ENCODE measurements at places on chromosomes 7 and 10. TPM values are rescaled to one million over a fixed set of nuclear protein-coding genes. Genes with fewer than 3 reads are reported as not detected.

GRCh38 chr7:150983893-150984368 is 5.8 kb upstream of the KCNH2 start:
- H3K36me3 ChIP-seq: no peaks in the 10 kb centered on the region
- peaks cover 63% of the 10 kb centered on the region for H3K27me3 ChIP-seq

Gene NPY
- not detected for total RNA-seq

Gene NSMCE4A
- 79.1 TPM for total RNA-seq

DNA sequence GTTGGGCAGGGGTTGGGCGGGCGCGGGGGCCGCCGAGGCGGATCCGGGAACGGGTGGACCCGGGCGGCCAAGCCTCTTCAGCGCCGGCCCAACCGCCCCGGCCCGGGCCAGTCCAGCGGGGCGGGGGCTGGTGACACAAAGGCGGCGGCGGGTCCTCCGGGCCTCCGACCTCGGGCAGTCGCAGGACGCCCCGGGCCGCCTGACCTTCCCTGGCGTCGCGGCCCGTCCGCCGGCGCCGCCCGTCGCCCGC is 54.2 kb downstream of the METTL2B start:
- no peaks in the 10 kb centered on the region for H3K27me3 ChIP-seq
- no peak for DNase-seq
- H3K4me1 ChIP-seq: peaks cover 40% of the 10 kb centered on the region
- no peak overlapping the region for H3K4me3 ChIP-seq
- no peak overlapping the region for H3K27ac ChIP-seq

Gene FOXP2
- total RNA-seq: not detected

GRCh38 chr7:140213684-140214074 is 36.9 kb upstream of the KDM7A start:
- DNase-seq: no peak
- H3K36me3 ChIP-seq: peaks cover 9% of the 10 kb centered on the region
- H3K27ac ChIP-seq: peak overlapping the region; percentile 71

DNA sequence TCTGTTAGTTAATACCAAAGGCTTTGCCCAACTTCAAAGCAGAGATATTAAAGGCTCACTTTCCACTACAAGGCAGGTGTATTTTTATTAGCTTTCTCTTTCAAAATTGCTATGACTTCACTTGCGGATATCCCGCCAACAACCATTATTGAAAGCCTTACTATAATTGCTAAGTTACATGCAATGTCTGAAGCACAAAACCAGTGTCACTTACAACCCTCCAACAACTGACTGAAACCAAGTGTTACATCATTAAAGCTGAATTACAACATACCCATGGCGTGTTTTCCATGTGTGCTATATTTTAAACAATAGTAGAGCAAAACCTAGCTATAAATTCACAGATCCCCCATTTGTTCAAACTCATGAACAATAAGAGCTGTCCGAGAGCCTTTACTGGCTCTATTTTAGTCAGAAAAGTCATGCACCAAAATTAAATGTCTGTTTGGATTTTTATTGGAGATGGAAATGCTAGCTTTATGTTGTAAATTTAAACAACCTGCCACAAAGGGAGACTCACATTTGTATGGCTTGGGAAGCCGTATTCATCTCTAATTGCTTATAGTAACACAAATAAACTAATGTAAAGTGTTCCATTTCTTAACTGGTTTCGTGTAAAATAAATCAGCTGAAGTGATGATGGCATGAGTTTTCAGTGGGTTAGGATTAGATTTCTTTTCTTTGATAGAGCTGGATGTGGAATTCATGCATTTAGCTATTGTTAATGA is 227.1 kb downstream of the AGMO start:
- H3K36me3 ChIP-seq: no peaks in the 10 kb centered on the region
- no peaks in the 10 kb centered on the region for H3K4me1 ChIP-seq
- DNase-seq: no peak
- no peak overlapping the region for H3K27ac ChIP-seq
- H3K4me3 ChIP-seq: no peak overlapping the region
- H3K27me3 ChIP-seq: no peaks in the 10 kb centered on the region

Gene RNF148
- total RNA-seq: not detected

Gene APBB1IP
- total RNA-seq: 43.6 TPM

- H3K36me3 ChIP-seq: peaks cover 1% of the 10 kb centered on the region
- H3K27me3 ChIP-seq: no peaks in the 10 kb centered on the region
- no peak overlapping the region for H3K4me3 ChIP-seq
- H3K4me1 ChIP-seq: no peaks in the 10 kb centered on the region
- no peak for DNase-seq
Measured at GRCh38 chr10:121774404-121774803, 153.4 kb downstream of the ATE1 start.

DNA sequence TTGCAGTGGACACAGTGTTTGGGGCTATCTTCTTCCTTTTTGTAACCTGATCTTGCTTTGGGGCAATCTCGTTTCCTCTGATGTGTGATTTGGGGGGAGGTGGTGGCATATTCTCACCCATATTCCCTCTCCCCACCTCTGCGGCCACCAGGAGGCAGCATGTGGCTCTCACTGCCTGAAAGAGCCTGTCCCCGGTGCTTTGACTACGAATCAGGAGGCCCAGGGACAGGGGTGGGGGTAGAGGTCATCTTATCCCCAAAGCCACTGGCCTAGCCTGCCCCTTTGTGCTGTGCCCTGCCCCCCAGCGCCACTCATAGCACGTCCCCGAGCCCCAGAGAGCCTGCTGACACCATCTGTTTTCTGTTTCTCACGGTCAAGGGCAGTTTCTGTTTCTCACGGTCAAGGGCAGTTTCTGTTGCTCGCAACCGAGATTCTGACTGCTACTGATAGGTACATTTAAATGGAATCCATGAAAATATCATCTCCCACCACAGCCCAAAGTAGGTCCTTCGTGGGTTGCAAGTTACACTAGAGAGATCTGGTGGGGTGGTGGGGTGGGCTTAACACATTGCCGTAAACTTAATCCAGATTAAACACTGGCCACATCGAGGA is 28.2 kb downstream of the PHYH start:
- H3K27me3 ChIP-seq: no peaks in the 10 kb centered on the region
- no peaks in the 10 kb centered on the region for H3K36me3 ChIP-seq
- H3K27ac ChIP-seq: no peak overlapping the region
- peak; percentile 16 for DNase-seq
- peaks cover 5% of the 10 kb centered on the region for H3K4me1 ChIP-seq

- H3K27me3 ChIP-seq: no peaks in the 10 kb centered on the region
- H3K4me1 ChIP-seq: peaks cover 24% of the 10 kb centered on the region
- no peaks in the 10 kb centered on the region for H3K36me3 ChIP-seq
- DNase-seq: no peak
- H3K4me3 ChIP-seq: no peak overlapping the region
Measured at GRCh38 chr7:20111821-20112542, 105.2 kb downstream of the MACC1 start.

Gene BHLHA15
- total RNA-seq: 0.57 TPM

DNA sequence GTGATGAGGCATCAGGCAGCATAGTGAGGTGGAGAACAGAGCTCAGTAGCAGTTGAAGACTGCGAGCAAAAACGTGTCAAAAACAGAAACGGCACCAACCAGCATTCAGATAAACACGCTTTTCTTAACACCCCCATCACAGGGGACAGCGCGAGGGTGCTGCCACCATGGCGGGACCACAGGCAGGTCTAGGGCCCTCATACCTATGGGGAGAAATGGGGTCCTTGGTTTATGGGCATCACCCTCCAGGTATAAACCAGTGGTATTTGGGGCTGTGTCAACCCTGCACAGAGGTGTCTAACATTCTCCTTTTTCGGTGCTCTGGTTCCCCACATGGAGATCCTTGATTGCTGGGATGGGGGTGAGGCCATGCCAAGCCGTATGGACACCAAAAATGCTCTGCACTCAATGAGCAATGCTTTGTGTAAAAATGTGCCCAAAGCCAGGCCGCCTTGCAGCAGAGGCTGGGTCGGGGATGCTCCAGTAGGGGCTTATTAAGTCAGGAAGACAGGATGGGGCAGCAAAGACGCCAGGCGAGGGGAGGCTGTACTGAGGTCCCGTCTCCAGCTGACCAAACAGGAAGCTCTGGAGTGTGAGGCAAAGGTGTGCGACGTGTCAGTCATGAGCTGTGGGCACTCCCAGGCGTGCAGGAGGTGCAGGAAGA is 191.5 kb downstream of the WDR37 start:
- DNase-seq: no peak
- peaks cover 37% of the 10 kb centered on the region for H3K27me3 ChIP-seq
- H3K27ac ChIP-seq: no peak overlapping the region
- H3K4me3 ChIP-seq: no peak overlapping the region

GRCh38 chr7:113715981-113716856 is 202.6 kb downstream of the PPP1R3A start:
- no peaks in the 10 kb centered on the region for H3K36me3 ChIP-seq
- no peak overlapping the region for H3K4me3 ChIP-seq
- no peaks in the 10 kb centered on the region for H3K4me1 ChIP-seq
- H3K27ac ChIP-seq: no peak overlapping the region

Gene BAG3
- total RNA-seq: 30.4 TPM

DNA sequence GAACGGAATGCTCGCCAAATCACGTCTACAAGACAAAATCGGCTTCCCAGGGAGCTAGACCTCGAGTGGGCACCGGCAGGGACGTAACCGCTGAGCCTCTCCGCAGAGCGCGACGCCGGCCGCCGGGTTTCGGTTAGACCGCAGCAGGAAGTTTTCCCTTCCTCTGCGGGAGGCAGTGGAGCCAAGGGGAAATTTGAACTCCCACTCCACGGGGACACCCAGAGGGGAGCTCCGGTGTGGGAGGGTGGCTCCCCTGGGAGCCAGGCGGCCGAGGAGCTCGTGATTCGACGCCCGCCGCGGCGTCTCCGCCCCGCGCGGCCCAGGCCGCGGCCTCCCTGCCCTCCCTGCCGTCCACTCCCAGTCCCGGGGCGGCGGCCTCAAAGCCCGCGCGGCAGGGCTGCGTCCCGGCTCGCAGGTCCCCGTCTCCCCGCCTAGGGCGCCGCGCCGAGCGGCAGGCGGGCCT is 426 bp downstream of the SYPL1 start:
- H3K27me3 ChIP-seq: no peaks in the 10 kb centered on the region
- H3K4me1 ChIP-seq: peaks cover 47% of the 10 kb centered on the region
- H3K4me3 ChIP-seq: peak overlapping the region; percentile 86
- H3K27ac ChIP-seq: peak overlapping the region; percentile 84
- peaks cover 5% of the 10 kb centered on the region for H3K36me3 ChIP-seq
- DNase-seq: peak; percentile 41

DNA sequence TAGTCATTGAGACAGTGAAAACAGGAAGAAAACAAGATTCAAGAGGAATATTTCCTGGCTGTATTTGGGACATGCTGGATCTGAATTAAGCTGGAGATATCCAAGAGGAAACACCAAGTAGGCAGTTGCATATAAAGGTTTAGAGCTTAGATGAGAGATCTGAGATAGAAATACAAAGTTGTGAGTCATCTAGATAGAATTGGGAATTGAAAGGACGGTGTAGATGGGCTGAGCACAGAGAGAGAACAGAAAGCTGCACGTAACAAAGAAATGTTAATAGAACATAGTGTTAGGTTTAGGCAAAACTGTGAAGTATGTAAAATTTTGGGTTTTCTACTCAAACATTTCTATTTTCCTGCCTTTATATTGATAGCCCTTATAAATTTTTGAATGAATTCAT is 218.5 kb upstream of the TMEM196 start:
- no peaks in the 10 kb centered on the region for H3K27me3 ChIP-seq
- no peaks in the 10 kb centered on the region for H3K4me1 ChIP-seq
- no peak overlapping the region for H3K27ac ChIP-seq
- H3K4me3 ChIP-seq: no peak overlapping the region
- no peak for DNase-seq
- H3K36me3 ChIP-seq: no peaks in the 10 kb centered on the region

- H3K4me3 ChIP-seq: no peak overlapping the region
- H3K4me1 ChIP-seq: no peaks in the 10 kb centered on the region
- H3K27me3 ChIP-seq: peaks cover 7% of the 10 kb centered on the region
- no peak overlapping the region for H3K27ac ChIP-seq
- no peak for DNase-seq
Measured at GRCh38 chr7:144049491-144049890, 743 bp downstream of the OR2A5 start.

DNA sequence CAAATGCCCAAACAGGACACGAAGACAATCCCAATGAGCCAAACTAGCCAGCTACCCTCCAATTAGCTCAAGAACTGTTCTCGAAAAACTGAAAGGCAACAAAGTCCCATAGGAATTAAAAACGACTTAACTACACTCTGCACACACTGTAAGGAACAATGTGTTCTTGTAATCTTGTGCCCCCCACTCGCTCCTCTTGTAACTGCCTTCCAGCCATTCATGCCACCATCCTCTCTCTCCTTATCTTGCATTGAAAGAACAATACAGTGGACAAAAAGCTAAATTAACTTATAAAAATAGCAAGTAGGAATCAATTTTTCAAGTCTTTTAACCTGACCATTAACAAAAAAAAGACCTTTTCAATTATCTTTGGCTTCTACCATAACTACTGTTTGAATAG is 2.9 kb downstream of the CYTH3 start:
- no peak for DNase-seq
- H3K4me3 ChIP-seq: no peak overlapping the region
- peaks cover 64% of the 10 kb centered on the region for H3K27me3 ChIP-seq
- no peak overlapping the region for H3K27ac ChIP-seq

- no peaks in the 10 kb centered on the region for H3K27me3 ChIP-seq
- no peak overlapping the region for H3K27ac ChIP-seq
- no peak overlapping the region for H3K4me3 ChIP-seq
- no peak for DNase-seq
- H3K36me3 ChIP-seq: no peaks in the 10 kb centered on the region
Measured at GRCh38 chr10:57260175-57260574, 899.1 kb upstream of the ZWINT start.

DNA sequence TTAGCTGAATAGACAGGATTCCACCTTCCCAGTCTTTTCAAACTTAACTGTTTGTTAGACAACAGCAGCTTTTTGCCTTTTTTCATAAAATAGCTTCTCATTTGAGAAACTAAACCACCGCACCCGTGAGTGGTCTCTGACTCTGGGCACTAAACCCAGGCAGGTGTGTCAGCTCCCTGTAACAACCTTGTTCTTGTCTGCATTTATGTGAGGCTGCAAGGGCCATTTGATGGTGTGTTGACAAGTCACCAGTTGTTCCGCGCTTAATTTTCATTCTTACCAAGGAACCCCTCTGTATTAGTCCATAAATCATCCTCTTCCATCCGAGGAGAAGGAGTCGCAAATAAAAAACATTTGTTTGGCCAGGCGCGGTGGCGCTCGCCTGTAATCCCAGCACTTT is 1.5 kb downstream of the STOX1 start:
- H3K4me3 ChIP-seq: peak overlapping the region; percentile 53
- no peaks in the 10 kb centered on the region for H3K4me1 ChIP-seq
- DNase-seq: no peak
- peaks cover 37% of the 10 kb centered on the region for H3K27me3 ChIP-seq

Gene PDK4
- total RNA-seq: not detected

Gene GPR146
- 2.2 TPM for total RNA-seq

DNA sequence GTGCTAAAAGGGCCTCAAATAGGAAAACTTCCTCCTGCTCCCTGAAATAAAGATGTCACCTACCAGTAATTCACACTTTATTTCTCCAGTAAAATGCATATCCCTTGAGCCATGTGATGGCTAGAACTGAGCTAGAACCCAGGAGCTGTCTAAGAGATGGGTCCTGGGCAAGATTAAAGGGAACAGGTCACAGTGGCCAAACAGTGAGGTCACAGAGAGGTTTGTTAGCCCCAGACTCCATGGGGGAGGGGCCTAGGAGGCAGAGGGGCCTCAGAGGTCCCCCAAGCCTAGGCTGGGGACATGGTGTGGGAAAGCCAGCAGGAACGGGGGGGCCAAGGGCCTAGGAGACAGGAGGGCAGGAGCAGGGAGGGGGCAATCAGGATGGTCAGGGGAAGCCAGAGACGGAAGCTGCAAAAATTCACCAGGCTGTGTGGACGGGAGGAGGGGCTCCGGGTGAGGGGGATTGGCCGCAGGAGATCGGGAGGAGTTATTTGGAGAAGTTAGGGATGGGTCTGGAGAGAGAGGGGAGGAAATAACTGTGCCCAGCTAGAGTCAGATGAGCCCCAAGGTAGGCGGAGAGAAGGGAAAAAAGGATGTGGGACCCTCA is 3.3 kb downstream of the FBXO24 start:
- DNase-seq: no peak
- no peak overlapping the region for H3K4me3 ChIP-seq
- peaks cover 3% of the 10 kb centered on the region for H3K27me3 ChIP-seq
- H3K36me3 ChIP-seq: peaks cover 2% of the 10 kb centered on the region

All from activated T-helper 1 cell treated with anti-CD3 and anti-CD28 coated beads, Interleukin-12 subunit alpha, Interleukin-12 subunit beta, Interleukin-2, Interleukin-4 antibody, amounts not matched to agents 30 ng/mL and 10 ng/mL and 1 ng/mL, durations not matched to agents 14 hours and 24 hours and 36 hours (primary cell).